ENCODE measurements at places on chromosomes 2 and 18.

DNA sequence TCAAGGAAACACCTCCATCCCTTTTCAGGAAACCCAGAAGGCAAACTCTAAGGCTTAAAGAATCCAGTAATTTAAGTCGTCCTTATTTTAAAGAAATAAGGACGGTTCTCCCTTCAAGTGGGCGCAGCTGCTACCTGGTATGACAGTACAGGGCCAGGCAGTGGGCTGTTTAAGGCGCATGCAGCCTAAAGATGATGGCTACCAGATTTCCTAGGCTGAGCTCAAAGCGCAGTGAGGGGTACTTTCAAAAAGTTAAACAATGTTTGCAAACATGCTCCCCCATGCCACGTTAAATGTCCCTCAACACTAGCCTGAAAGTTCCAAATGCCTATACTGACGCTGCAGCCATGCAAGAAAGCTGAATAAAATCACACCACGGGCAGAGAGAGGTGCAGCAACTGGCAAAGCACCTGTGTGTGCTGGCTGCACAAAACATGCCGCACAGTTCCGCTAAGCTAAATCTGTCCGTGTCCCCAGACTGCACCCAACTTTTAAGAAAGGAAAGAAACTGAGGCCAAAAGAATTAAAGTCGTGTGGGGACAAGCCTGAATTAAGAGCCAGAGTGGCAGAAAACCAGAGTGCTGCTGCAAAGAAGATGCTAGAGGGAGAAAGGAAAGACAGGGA lies 583 bp downstream of the HIBCH start:
- peaks cover 5% of the 10 kb centered on the region for H3K36me3 ChIP-seq
- DNase-seq, result no peak
- H3K4me1 ChIP-seq, result peaks cover 27% of the 10 kb centered on the region
- no peaks in the 10 kb centered on the region for H3K27me3 ChIP-seq
- peak overlapping the region; percentile 97 for H3K27ac ChIP-seq
- H3K4me3 ChIP-seq, result peak overlapping the region; percentile 99

DNA sequence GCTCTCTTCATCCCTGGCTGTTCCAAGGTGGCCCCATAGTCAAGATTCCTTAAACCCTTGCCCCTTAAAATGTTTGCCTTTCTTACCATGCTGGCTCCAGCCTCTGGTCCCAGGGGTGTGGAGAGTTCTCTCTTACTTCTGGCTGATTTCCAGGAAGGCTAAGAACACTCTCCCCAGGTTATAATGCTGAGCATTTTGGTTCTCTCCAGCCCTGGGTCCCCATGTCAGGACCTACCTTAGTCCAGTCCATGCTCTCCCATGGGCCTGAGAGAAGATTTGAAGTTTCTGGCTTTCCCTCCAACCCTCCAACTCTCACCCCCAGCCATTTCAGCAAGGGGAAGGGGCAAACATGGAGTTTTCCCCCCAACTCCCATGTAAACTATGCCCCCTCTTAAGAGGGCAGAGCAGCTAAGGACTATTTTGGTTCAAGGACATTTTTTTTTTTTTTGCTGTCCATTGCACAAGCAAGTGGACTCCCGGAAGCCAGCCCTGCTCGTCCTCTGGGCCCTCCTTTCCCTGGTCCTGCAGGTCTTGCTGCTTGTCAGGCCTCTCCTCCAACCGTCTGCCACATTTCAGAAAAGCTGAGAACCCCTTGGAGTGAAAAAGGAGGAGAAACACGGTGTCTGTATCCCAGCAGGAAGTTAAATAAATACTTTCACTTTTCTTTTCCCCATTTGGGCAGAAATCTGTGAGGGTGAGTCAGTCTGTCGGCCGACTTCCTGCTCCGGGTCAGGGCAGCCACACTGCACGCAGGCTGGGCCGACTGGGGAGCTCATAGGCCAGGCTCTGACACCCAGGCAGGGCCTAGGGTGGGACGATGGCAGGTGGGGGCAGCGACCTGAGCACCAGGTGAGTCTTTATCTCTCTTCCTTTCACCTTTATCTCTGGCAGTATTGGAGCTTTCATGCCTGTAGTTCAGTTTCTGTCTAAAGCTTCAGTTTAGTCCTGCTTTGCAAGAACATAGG lies at the start of gene SP140L:
SP140L (plus strand) TSS at position 741 of the 965 bp plus-strand sequence; CDS start at position 818, 77 bp downstream.
- DNase-seq, result peak; percentile 85
- H3K4me3 ChIP-seq, result peak within 1 kb of the TSS; percentile 97
- H3K27ac ChIP-seq, result peak within 1 kb of the TSS; percentile 98
- peaks cover 61% of the 10 kb centered on the region for H3K36me3 ChIP-seq
- no peaks in the 10 kb centered on the region for H3K27me3 ChIP-seq

DNA sequence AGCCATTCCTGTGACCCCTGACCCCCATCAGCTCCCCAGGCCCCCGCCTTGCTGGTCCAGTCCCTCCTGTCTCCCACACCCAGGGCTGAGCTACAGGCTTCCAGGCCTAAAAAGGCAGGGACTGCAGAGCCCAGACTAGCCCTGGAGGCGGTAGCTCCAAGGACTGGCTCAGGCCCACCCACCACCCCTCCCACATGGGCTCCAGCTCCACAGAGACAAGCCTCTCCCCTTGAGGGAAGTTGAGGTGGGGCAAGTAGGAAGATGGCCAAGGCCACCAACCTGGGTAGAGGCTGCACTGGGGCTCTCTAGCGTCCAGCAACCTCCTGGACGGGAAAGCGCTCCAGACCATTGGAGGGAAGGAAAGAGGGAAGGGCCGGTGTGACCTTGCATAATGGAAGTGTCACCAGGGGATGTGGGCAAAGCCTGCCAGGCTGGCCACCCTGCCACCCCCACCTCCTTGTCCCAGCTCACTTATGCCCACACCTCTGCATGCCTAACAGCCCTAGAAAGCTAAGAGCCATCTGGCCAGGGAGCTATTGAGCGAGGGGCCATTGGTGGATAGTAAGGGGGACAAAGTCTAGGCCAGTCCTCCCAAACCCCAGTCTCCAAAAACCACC lies 63.1 kb downstream of the TNS1 start:
- no peak overlapping the region for H3K27ac ChIP-seq
- no peak overlapping the region for H3K4me3 ChIP-seq
- H3K27me3 ChIP-seq, result peaks cover 44% of the 10 kb centered on the region
- H3K4me1 ChIP-seq, result peaks cover 22% of the 10 kb centered on the region
- H3K36me3 ChIP-seq, result no peaks in the 10 kb centered on the region

- H3K4me3 ChIP-seq, result no peak overlapping the region
- DNase-seq, result no peak
- H3K27me3 ChIP-seq, result peaks cover 24% of the 10 kb centered on the region
- H3K36me3 ChIP-seq, result no peaks in the 10 kb centered on the region
- no peak overlapping the region for H3K27ac ChIP-seq
Observed at GRCh38 chr2:85792783-85793441, 39.1 kb downstream of the ATOH8 start.

DNA sequence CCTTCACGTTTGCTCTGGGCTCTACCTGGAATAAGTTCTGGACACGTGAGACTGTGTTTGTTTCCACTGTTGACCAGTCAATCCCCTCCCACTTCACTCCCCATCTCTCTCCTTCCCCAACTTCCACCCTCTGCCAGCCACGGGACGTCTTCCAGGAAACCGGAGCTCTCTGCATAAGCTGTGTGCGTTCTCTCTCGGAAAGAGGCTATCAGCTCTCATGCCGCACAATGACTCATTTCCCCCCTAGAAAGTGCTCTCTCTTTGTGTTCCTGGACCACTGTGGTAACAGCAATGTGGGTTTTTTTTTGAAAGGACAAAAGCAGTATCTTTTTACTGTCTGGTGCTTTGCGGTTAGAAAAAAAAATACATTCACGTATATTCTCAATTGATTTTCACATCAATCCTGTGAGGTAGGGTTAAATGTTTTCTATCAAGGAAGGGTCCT lies 10.2 kb downstream of the PROKR1 start:
- peaks cover 4% of the 10 kb centered on the region for H3K36me3 ChIP-seq
- H3K27ac ChIP-seq, result peak overlapping the region; percentile 38
- peaks cover 15% of the 10 kb centered on the region for H3K27me3 ChIP-seq
- DNase-seq, result peak; percentile 60
- H3K4me1 ChIP-seq, result peaks cover 40% of the 10 kb centered on the region

DNA sequence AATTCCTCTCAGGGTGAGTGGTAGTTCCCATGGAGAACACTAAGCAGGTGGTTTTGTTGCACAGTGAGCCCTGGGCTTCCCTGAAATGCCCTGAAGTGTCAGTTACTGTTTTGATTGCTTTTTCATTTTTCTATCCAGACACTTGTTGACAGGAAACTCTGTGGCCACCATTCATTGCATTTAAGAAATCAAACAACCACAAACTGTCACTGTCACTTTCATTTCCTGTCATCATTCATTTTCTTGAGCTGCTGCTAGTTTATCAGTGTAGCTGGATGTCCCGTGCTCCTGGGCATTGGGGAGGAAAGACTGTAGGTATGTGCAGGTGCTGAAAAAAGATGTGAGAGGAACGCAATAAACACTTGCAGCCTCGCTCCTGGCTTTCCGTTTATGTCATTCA lies 891.6 kb upstream of the ZEB2 start:
- peak; percentile 34 for DNase-seq
- H3K4me1 ChIP-seq, result peaks cover 30% of the 10 kb centered on the region
- peak overlapping the region; percentile 66 for H3K27ac ChIP-seq
- peaks cover 32% of the 10 kb centered on the region for H3K36me3 ChIP-seq
- H3K27me3 ChIP-seq, result peaks cover 49% of the 10 kb centered on the region
- H3K4me3 ChIP-seq, result peak overlapping the region; percentile 60

GRCh38 chr18:295756-296490 lies 28.1 kb upstream of the THOC1 start:
- no peak for DNase-seq
- no peak overlapping the region for H3K27ac ChIP-seq
- H3K27me3 ChIP-seq, result no peaks in the 10 kb centered on the region
- no peaks in the 10 kb centered on the region for H3K36me3 ChIP-seq
- H3K4me3 ChIP-seq, result no peak overlapping the region
- H3K4me1 ChIP-seq, result no peaks in the 10 kb centered on the region

GRCh38 chr2:71546275-71546638 lies 92.9 kb downstream of the DYSF start:
- peaks cover 9% of the 10 kb centered on the region for H3K4me1 ChIP-seq
- no peaks in the 10 kb centered on the region for H3K36me3 ChIP-seq
- no peak overlapping the region for H3K4me3 ChIP-seq
- no peak overlapping the region for H3K27ac ChIP-seq
- peaks cover 3% of the 10 kb centered on the region for H3K27me3 ChIP-seq

GRCh38 chr2:95349568-95350322 lies 52.6 kb downstream of the KCNIP3 start:
- H3K4me3 ChIP-seq, result no peak overlapping the region
- peaks cover 26% of the 10 kb centered on the region for H3K27me3 ChIP-seq
- no peaks in the 10 kb centered on the region for H3K4me1 ChIP-seq
- DNase-seq, result no peak
- no peaks in the 10 kb centered on the region for H3K36me3 ChIP-seq

DNA sequence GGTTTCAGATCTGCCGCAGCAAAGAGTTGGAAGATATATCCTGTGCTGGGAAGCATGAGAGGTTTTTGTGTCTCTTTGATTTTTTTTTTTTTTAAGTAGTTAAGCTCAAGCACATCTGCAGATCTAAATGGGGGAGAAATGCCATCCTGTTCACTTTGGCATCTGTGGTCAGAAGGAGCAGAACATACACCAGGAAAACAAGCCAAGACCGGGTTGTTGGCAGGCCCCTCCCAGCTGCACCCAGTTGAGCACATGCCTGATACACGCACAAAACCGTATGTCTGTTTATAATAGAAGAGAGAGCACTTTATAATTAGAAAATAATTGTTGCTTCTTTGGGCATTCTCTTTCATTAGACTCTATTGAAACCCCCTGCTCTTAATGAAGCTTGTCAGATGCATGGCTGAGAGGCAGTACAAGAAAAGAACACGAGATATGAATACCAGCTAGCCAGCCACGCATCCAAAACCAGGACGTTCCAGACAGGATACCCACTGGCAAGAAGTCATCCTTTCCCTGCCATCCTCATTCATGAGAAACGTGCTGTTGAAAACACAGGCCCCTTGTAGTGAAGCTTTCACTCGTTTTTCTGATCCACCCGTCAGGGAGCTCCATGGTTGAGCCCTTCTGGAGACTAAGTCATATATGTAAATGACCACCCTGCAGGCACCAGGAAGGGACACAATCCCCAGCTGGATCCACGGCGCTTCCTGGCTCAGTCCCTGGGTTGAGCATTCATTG lies 152.2 kb downstream of the ALPK2 start:
- H3K4me3 ChIP-seq, result no peak overlapping the region
- DNase-seq, result no peak
- no peaks in the 10 kb centered on the region for H3K4me1 ChIP-seq
- H3K27me3 ChIP-seq, result peaks cover 16% of the 10 kb centered on the region
- no peak overlapping the region for H3K27ac ChIP-seq
